Central memory CD4-positive, alpha-beta T cell (primary cell): ENCODE measurements at places on chromosomes 16 and 17.
A peak's percentile ranks its signal among the peaks of the same experiment; 100 is the strongest.

DNA sequence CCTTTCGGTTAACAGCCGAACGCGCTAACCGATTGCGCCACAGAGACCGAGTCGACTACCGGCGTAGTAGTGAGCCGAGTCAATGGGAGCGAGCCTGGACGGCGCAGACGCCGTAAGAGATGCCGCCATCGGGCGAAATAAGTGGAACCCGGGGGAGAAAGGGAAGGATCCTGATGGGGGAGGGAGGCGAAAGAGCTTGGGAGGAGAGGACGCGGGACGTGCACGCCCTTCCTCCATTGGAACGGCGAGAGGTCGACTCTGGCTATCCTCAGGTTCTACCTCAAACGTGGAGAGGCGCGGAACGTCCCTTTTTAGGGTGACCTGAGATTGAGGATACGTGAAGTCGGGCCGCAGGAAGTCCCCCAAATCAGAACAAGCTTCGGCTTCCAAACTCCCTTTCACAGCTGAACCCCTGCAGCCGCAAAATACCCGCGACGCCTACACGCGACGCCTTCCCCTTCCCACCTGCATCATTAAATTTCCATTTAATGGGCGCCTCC, 683 bp upstream of the PSMB3 start:
- peak; percentile 82 for DNase-seq

GRCh38 chr17:6749519-6749918, 6.3 kb upstream of the XAF1 start:
- DNase-seq = no peak

GRCh38 chr17:74250324-74250995, 23.6 kb upstream of the DNAI2 start:
- DNase-seq = no peak

DNA sequence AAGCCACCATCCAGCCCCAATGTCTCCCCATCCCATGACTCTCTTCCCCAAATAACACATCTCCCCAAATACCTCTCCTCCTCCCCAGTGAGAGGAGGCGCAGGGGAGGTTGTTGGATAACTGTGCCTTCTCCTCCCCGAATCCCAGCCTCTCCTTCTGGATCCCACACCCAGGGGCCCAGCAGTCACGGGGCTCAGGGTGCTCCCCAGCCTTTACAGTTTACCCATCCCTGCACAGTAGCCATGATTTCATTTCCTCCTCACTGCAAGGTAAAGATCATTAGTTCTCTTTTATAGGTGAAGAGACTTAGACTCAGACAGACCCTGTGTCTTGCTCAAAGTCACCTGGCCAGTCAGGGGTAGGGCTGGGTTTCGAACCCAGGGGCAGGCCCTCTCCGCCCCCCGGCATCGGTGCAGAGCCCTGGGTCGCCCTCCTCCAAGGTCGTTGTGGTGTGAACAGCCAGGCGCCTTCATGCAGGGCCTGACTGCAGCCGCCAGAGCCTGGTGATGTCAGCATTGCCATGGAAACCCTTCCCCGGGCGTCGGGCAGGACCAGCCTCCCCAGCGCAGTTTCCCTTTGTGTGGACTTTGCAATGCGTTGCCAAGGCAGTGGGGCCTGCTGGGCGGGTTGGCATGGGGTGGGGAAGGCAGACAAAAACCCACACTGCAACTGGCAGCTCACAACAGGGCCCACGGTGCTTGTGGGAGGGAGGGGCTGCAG, 53.3 kb upstream of the TOB1 start:
- DNase-seq = peak; percentile 92

- no peak for DNase-seq
Observed at GRCh38 chr16:69554495-69554894, 11.3 kb upstream of the NFAT5 start.

- DNase-seq = no peak
Observed at GRCh38 chr17:62664336-62665120, 37.1 kb downstream of the MRC2 start.
